Astrocyte (in vitro differentiated cells and primary cell): ENCODE measurements at places on chromosomes 13 and 19.

- no peak for DNase-seq
Observed at GRCh38 chr19:30293051-30293785, 79.0 kb upstream of the ZNF536 start.

GRCh38 chr19:7968796-7969554 lies 25.5 kb upstream of the TIMM44 start:
- no peak for DNase-seq

- no peak for DNase-seq
Observed at GRCh38 chr13:110293649-110294048, 13.3 kb downstream of the COL4A1 start.

DNA sequence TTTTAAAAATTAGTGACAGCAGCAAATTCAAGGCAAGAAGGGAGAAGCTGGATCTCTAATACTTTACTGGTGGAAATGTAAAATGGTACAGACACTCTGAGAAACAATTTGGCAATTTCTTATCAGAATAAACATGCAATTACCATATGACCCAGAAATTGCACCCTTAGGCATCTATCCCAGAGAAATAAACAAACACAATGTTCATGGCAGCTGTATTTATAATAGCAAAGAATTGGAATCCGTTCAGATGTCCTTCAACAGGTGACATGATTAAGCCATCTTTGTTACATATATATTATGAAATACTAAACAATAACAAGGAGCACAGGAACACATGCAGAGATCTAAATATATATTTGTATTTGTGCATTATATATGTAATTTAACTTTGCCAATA lies 756.5 kb downstream of the SLITRK1 start:
- DNase-seq: no peak

GRCh38 chr19:39379865-39380396 lies 11.0 kb downstream of the PAF1 start:
- no peak for DNase-seq

DNA sequence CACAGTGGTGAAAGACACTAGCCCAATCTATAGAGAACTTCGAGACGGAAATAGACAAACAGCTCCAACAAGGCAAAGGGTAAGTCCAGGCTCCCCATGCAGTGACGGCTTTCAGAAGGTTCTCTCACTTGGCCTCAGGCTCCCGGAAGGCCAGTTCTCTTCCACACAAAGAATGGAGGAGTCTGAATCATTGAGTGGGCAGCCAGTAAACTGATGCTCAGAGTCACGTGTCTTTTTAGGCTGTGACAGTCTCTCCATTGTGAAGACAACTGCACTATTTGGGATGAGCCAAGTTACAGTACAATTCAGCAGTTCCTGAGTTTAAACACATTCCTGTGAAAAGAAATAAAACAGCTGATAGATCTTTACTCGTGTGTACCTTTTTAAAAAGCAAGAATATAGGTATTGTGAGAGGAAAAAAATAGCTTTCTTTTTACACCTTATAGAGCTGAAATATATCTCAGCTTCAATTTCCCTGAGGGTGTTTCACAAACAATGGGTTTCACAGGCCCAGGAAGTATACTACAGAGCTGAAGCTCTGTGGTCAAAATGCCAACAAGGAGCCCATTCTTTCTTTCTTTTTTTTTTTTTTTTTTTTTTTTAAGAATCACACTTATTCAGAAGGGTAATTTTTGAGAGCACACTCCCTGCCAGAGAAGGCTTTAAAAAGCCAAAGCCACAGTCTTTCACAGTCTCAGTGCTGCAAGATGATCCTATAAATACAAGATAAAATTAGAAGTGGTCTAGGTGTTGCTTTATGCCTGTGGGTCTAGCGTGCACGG lies 135.1 kb downstream of the FREM2 start:
- peak; percentile 15 for DNase-seq

GRCh38 chr13:28538932-28539331 lies 44.0 kb upstream of the FLT1 start:
- DNase-seq: no peak

GRCh38 chr13:66844933-66845332 lies 385.2 kb downstream of the PCDH9 start:
- DNase-seq: no peak

GRCh38 chr13:106145997-106146864 lies 389.2 kb downstream of the EFNB2 start:
- DNase-seq: no peak
